ENCODE measurements at places on chromosomes 7 and 10. TPM values are rescaled to one million over a fixed set of nuclear protein-coding genes. Genes with fewer than 3 reads are reported as not detected.

Gene RAMP3
- total RNA-seq = 27.4 TPM

Gene H2BK1
- not detected for total RNA-seq

Gene TMEM60
- 10.1 TPM for total RNA-seq

Gene WIPF3
- total RNA-seq = 9.9 TPM

- DNase-seq = no peak
- H3K36me3 ChIP-seq = no peaks in the 10 kb centered on the region
- no peak overlapping the region for H3K4me3 ChIP-seq
- H3K4me1 ChIP-seq = no peaks in the 10 kb centered on the region
- H3K27me3 ChIP-seq = no peaks in the 10 kb centered on the region
Measured at GRCh38 chr7:118755067-118755625, 530.6 kb downstream of the ANKRD7 start.

DNA sequence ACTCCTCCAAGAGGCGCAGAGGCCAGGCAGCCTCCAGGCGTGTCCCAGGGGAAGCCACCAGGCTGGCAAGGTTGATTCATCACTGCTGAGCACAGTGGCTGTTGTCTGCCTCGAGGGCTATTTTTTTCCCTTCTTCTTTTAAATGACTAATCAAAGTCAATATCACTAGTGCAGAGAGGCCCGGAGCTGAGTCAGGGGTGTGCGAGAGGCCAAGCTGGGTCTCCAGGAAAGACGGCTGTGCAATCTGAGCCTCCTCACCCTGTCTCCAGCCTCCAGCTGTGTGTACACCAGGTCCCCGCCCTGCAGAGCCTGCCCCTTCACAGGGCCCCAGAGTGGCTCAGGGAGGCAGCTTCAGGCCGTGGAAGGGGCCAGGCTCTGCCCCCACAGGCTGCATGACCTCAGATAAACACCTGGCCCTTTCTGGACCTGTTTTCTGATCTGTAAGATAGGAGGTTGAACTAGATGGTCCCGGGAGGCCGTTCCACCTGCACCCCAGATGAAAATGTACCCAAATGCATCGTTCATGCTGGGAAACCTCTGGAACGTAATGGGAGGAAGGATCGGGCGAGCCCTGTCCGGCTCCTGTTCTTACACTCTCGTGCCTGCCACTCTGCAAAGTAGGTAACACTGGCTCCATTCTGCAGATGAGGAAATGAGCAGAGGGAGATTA lies 3.7 kb downstream of the STX1A start:
- no peak overlapping the region for H3K4me3 ChIP-seq
- no peaks in the 10 kb centered on the region for H3K36me3 ChIP-seq
- peaks cover 21% of the 10 kb centered on the region for H3K4me1 ChIP-seq
- DNase-seq = no peak
- no peak overlapping the region for H3K27ac ChIP-seq

- H3K27ac ChIP-seq = no peak overlapping the region
- peaks cover 15% of the 10 kb centered on the region for H3K4me1 ChIP-seq
- DNase-seq = no peak
- H3K4me3 ChIP-seq = no peak overlapping the region
- no peaks in the 10 kb centered on the region for H3K36me3 ChIP-seq
Measured at GRCh38 chr7:77691892-77692491, 4.3 kb upstream of the RSBN1L start.

Measured in gastrocnemius medialis (tissue), 4 donors.